ENCODE measurements at places on chromosomes 3 and 15. TPM values are rescaled to one million over a fixed set of nuclear protein-coding genes. Genes with fewer than 3 reads are reported as not detected.

The CCNB2 gene
- total RNA-seq = 22.3 TPM

The CPLX3 gene
- not detected for total RNA-seq

The KCNH8 gene
- total RNA-seq = not detected

The FETUB gene
- not detected for total RNA-seq

The FBXW12 gene
- not detected for total RNA-seq

The SEMA6D gene
- total RNA-seq = 2.7 TPM

The P4HTM gene
- total RNA-seq = 32.9 TPM

The GOLGA6A gene
- not detected for total RNA-seq

The CFAP100 gene
- total RNA-seq = not detected

The CSTA gene
- total RNA-seq = not detected

The EFCC1 gene
- 3.0 TPM for total RNA-seq

The CADPS gene
- not detected for total RNA-seq

The TEX9 gene
- 1.0 TPM for total RNA-seq

The CAMP gene
- not detected for total RNA-seq

The ITIH3 gene
- total RNA-seq = not detected

The NDN gene
- 63.3 TPM for total RNA-seq

The SERPINI2 gene
- total RNA-seq = not detected

The MLF1 gene
- total RNA-seq = 11.8 TPM

The GPR156 gene
- 0.76 TPM for total RNA-seq

The CAND2 gene
- 2.6 TPM for total RNA-seq

The SLC12A8 gene
- total RNA-seq = 1.4 TPM

The CIB2 gene
- 7.5 TPM for total RNA-seq

The GHSR gene
- total RNA-seq = not detected

The GNAT1 gene
- total RNA-seq = not detected

Data from glomerular endothelial cell (primary cell).